Esophagus squamous epithelium (tissue), 5 donors: ENCODE measurements at places on chromosomes 11 and 22. TPM values are rescaled to one million over a fixed set of nuclear protein-coding genes. Genes with fewer than 3 reads are reported as not detected.

Gene FAM111B
- 4.2 TPM for total RNA-seq

Gene TKFC
- 19.8 TPM for total RNA-seq

Gene KRTAP5-8
- not detected for total RNA-seq

- no peak overlapping the region for H3K4me3 ChIP-seq
- H3K27ac ChIP-seq = no peak overlapping the region
- no peak for DNase-seq
- no peaks in the 10 kb centered on the region for H3K36me3 ChIP-seq
- H3K4me1 ChIP-seq = peaks cover 1% of the 10 kb centered on the region
- H3K27me3 ChIP-seq = no peaks in the 10 kb centered on the region
Measured at GRCh38 chr22:29055192-29055830, 6.3 kb downstream of the C22orf31 start.

- H3K27ac ChIP-seq = no peak overlapping the region
- H3K27me3 ChIP-seq = no peaks in the 10 kb centered on the region
- H3K4me3 ChIP-seq = no peak overlapping the region
- H3K36me3 ChIP-seq = no peaks in the 10 kb centered on the region
- DNase-seq = no peak
Measured at GRCh38 chr11:96292291-96293010, 50.5 kb downstream of the MAML2 start.

DNA sequence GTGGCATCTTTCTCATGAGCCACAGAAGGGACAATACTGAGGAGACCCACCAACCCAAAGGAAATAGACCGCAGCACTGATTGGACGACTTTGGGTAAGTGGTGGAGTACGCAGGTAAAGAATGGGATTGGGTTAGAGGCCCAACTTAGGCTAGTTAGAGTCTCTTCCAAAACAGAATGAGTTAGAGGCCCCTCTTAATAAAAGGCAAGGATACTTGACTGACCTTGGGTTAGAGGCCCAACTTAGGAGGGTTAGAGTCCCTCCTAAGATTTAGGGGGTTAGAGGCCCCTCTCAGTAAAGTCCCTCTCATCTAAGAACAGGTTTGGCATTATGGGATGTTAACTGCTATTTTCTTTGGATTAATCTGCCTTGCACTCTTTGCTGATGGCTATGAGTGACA lies 24.6 kb downstream of the CCKBR start:
- peaks cover 42% of the 10 kb centered on the region for H3K27me3 ChIP-seq
- no peak overlapping the region for H3K4me3 ChIP-seq
- H3K4me1 ChIP-seq = no peaks in the 10 kb centered on the region
- H3K27ac ChIP-seq = no peak overlapping the region
- DNase-seq = no peak

- peaks cover 22% of the 10 kb centered on the region for H3K4me1 ChIP-seq
- H3K27me3 ChIP-seq = no peaks in the 10 kb centered on the region
- H3K27ac ChIP-seq = peak overlapping the region; percentile 59
- no peak for DNase-seq
- peak overlapping the region; percentile 57 for H3K4me3 ChIP-seq
- H3K36me3 ChIP-seq = no peaks in the 10 kb centered on the region
Measured at GRCh38 chr22:41237036-41237706, 3.6 kb downstream of the CHADL start.

GRCh38 chr11:115607621-115608221 lies 103.5 kb upstream of the CADM1 start:
- H3K27me3 ChIP-seq = no peaks in the 10 kb centered on the region
- DNase-seq = no peak
- H3K27ac ChIP-seq = no peak overlapping the region
- no peaks in the 10 kb centered on the region for H3K36me3 ChIP-seq
- H3K4me3 ChIP-seq = no peak overlapping the region
- peaks cover 15% of the 10 kb centered on the region for H3K4me1 ChIP-seq

DNA sequence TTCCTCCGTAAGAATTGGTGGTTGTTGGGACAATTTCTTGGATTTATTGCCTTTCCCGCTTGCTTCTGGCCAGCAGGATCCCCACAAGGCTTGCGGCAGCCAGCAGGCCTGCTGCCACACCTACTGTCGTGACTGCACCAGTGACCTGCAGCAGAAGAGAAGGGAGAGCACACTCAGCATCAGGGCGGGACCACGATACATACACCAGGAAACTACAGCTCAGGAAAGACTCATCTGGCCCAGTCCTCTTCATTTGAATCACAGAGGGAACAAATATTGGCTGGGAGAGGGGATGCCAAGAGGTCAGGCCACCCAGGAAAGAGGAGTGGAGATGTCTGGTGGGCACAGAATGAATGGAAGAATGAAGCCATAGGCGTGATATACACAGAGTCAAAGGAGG lies 10.3 kb downstream of the PLAAT2 start:
- H3K4me1 ChIP-seq = no peaks in the 10 kb centered on the region
- no peak for DNase-seq
- H3K27ac ChIP-seq = peak overlapping the region; percentile 31
- H3K27me3 ChIP-seq = no peaks in the 10 kb centered on the region
- no peak overlapping the region for H3K4me3 ChIP-seq

DNA sequence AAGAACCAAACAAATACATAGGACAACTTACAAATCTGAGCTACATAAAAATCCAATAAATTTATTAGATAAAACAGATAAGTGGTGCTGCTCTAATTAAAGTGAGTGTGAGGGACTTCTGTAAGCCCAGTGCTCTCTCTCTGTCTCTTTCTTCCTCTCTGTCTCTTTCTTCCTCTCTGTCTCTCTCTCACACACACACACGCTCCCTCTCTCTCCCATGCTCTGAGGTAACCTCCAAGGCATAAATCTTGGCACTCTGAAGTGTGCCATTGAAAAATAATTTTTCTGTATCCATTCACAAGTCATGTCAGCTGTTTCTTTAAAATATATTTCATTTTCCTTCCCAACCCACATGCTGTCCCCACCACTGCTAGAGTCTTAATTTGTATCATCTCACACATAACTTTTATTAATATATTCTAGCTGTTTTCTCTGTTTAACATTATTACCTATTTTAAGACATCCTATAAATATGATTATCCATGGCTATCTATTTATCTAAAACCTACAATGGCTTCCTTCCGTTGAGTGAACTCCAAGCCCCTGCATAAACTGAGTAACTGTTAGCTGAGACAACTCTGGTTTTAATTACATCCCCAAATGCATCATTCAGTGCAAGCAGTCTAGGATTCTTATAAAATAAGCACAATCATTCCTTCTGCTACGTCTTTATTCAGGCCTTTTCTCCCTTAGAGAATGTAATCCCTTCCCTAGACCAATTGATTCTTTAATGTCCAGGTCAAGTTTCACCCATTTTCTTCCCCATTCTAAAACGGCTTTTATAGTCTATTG lies 57.4 kb upstream of the SLC5A12 start:
- H3K36me3 ChIP-seq = no peaks in the 10 kb centered on the region
- H3K27me3 ChIP-seq = no peaks in the 10 kb centered on the region
- H3K27ac ChIP-seq = no peak overlapping the region
- H3K4me3 ChIP-seq = no peak overlapping the region
- DNase-seq = no peak

- H3K4me3 ChIP-seq = no peak overlapping the region
- H3K27ac ChIP-seq = no peak overlapping the region
- no peaks in the 10 kb centered on the region for H3K36me3 ChIP-seq
- DNase-seq = no peak
Measured at GRCh38 chr11:67539550-67539949, 16.3 kb upstream of the CABP2 start.

- DNase-seq = no peak
- H3K4me1 ChIP-seq = no peaks in the 10 kb centered on the region
- peaks cover 65% of the 10 kb centered on the region for H3K36me3 ChIP-seq
Measured at GRCh38 chr11:65211293-65212105, 29.8 kb downstream of the CAPN1 start.

- peaks cover 84% of the 10 kb centered on the region for H3K36me3 ChIP-seq
- H3K4me1 ChIP-seq = no peaks in the 10 kb centered on the region
- no peak for DNase-seq
- no peaks in the 10 kb centered on the region for H3K27me3 ChIP-seq
- no peak overlapping the region for H3K27ac ChIP-seq
Measured at GRCh38 chr11:86013713-86014112, 55.2 kb downstream of the PICALM start.
